Astrocyte (in vitro differentiated cells and primary cell): ENCODE measurements at places on chromosomes 5 and 9. TPM values are rescaled to one million over a fixed set of nuclear protein-coding genes. Genes with fewer than 3 reads are reported as not detected.

The FOXD1 gene
- total RNA-seq = 13.5 and 16.9 TPM in 2 replicates

The CBY3 gene
- not detected in 2 replicates for total RNA-seq

The SPINK4 gene
- not detected in 2 replicates for total RNA-seq

The YIPF5 gene
- total RNA-seq = 132 and 144 TPM in 2 replicates

The C9orf153 gene
- total RNA-seq = not detected in 2 replicates

The KLHL3 gene
- 8.9 and 11.8 TPM in 2 replicates for total RNA-seq

The IRGM gene
- not detected in 2 replicates for total RNA-seq

The RELL2 gene
- total RNA-seq = 12.2 and 12.9 TPM in 2 replicates

The PLPPR1 gene
- not detected in 2 replicates for total RNA-seq

The RHOBTB3 gene
- 65.7 and 73.8 TPM in 2 replicates for total RNA-seq

The SPINK7 gene
- not detected in 2 replicates for total RNA-seq

The FBP1 gene
- total RNA-seq = 0.25 TPM in 1 of 2 replicates, not detected in the other

The ACTBL2 gene
- 11.6 and 11.8 TPM in 2 replicates for total RNA-seq

The NUDT12 gene
- total RNA-seq = 6.1 and 6.3 TPM in 2 replicates

The OBP2B gene
- total RNA-seq = not detected in 2 replicates

The DROSHA gene
- total RNA-seq = 50.6 and 56.5 TPM in 2 replicates

The PCDHGC3 gene
- 84.7 and 100.0 TPM in 2 replicates for total RNA-seq

The IL5 gene
- not detected in 2 replicates for total RNA-seq

The NUTM2G gene
- total RNA-seq = not detected in 2 replicates

The CFAP77 gene
- total RNA-seq = 0.36 TPM in 1 of 2 replicates, not detected in the other

The FOXI1 gene
- not detected in 2 replicates for total RNA-seq
